Occipital lobe (tissue), 3 donors: ENCODE measurements at places on chromosomes 11 and 22.

GRCh38 chr11:61791737-61792309, 576 bp downstream of the TMEM258 start:
- peak; percentile 75 for DNase-seq

GRCh38 chr22:46390652-46391301, 55.3 kb downstream of the TRMU start:
- DNase-seq = no peak

DNA sequence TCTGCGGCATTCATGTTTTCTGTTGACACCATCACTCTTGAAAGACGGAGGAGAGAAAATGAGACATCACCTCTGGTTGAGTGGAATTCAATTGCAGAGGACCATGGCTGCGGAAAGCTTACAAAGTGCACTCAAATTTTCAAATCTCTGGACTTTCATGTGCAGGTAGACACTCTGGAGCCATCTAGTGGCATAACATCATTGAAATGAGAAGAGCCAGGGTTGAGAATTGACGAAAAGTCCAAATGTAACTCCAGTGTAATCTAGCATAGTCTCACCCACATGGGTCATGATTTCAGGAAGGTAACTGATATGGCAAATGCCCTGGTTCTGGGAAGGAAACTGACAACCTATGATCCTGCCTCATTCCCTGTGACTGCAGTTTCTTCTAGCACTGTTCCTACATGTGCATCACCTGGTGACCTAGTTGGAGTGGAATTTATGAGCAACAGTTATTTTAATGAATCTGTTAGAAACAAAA, 687.8 kb downstream of the KCNA4 start:
- DNase-seq = no peak

GRCh38 chr11:123475469-123475868, 45.4 kb downstream of the GRAMD1B start:
- no peak for DNase-seq

DNA sequence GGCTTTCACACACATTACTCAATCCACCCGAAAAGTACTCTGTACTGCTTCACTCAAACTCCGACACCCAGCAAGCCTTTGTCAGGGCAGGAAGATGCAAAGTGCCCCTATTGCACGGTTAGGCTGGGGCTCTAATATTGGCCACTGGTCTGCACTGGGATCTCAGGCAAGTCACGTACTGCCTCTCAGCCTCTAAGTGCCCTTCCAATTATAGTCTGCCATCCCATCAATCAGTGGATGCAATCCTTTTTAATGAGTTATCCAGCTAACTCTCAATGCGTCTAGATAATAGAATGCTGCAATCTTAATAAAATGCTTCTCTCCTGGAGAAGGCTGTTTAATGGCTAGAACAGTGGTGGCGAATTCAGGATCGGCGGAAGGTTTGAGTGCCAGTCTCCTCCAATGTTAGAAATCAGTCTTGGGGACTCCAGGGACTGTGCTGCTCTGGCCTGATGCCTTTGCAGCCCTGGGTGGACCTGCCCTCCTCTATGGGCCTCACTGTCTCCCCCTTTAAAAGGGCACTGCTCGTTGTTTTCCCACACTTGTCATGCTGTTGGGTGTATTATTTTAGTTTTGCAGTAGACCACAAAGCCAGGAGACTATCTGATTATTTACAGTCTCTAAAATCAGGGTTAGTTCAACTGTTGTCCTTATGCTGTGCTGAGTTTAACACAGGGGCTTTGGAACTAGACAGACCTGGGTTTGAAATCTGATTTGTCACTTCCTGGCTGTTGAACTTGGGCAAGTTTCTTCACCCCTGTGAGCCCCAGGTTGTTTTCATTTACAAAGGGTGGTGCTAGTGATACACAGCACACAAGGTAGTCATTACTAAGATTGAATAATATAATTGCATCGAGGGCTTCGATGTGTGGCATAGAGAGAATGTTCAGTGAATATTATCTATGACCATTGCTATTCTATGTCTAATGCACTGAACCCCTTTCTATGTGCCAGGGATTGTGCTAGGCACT, 36.7 kb downstream of the CLMP start:
- no peak for DNase-seq

- no peak for DNase-seq
Observed at GRCh38 chr11:123060277-123061000, 1.5 kb downstream of the HSPA8 start.

DNA sequence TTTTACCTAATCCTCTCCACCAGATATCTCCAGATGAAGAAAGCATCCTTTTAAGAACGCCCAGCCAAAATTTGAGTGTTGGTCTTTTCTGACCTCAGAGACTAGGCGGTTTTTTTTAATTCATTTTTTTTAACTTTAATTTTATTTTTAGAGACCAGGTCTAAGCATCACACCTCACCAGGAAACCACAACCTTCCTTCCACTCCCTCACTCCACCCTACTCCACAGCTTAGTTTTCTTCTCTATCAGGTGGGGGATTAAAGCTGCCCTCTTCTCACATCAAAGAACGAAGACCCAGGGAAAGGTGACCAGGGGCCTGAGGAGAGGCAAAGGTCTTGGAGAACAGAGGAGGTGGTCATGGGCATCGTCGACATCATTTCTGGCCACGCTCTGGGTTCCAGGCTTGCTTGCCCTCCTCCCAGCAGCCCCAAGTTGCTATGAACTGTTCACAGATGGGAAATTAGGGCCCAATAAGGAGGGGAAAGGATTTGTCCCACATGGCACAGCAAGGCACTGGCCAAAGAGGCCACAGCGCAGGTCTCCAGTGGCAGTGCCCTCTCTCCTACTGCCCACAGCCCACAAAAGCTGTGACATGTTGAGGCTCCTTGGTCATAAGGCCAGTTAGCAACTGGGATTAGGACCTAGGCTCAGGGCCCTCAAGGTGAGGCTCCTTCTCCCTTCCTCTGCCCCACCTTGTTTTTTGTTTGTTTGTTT, 1.4 kb upstream of the PEX16 start:
- DNase-seq = no peak

DNA sequence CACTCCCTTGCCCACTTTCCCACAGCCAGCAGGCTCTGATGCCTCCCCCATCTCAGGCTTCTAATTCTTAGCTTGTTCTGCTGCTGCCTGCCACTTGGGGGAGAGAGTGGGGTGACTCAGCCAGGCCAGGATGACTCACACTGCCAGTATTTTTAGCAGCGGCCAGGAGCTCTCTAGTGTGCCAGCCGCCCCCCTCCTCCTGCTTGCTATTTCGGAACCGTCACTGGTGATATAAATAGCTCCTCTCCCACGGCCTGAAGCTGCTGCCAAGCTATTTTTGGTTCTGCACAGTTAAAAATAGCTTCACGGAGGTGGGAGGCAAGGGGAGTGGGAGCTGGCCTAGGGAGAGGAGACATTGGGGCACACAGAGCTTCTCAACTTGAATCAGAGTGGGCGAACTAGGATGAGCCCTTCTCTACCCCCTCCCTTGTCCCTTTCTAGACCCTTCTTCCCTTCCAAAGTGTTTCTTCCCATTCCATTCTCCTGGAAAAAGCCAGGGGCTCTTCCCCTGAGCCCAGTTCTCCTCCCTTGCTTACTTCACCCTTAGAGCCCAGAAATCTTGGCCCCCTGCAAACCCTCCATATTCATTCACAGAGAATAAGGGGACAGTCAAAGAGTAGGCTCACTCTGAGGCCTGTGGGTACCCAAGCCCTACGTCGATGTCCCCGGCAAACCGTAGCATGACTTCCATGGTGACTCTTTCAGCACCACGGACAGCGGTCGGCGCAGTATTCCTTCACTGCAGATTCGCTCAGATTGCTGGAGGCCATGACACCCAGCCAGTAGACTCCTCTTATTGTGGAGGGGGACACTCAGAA, 2.5 kb upstream of the NPAS4 start:
- peak; percentile 83 for DNase-seq

- DNase-seq = no peak
Observed at GRCh38 chr11:34055218-34056000, 3.9 kb downstream of the CAPRIN1 start.

DNA sequence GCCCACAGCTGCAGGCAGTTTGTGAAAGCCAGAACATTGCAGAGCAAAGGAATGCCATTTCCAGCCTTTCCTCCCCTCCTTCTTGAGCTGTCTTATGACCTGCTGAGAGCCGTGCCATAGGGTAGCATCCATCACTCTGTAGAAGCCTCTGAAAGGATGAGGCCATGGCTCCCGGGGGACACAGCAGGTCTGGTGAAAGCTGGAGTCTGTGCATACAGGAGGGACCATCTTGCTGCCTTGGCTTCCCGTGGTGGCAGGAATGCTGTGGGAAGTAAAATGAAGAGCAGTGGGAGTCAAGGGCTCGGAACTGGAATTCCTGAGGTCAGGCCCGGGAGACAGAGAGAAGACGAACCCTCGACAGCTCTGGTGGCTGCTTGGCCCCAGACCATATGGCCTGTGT, 30.9 kb downstream of the ANO1 start:
- DNase-seq = no peak
